ENCODE measurements at places on chromosomes 16 and 17.

GRCh38 chr17:1713878-1714426 is 3.8 kb upstream of the TLCD2 start:
- DNase-seq = no peak

DNA sequence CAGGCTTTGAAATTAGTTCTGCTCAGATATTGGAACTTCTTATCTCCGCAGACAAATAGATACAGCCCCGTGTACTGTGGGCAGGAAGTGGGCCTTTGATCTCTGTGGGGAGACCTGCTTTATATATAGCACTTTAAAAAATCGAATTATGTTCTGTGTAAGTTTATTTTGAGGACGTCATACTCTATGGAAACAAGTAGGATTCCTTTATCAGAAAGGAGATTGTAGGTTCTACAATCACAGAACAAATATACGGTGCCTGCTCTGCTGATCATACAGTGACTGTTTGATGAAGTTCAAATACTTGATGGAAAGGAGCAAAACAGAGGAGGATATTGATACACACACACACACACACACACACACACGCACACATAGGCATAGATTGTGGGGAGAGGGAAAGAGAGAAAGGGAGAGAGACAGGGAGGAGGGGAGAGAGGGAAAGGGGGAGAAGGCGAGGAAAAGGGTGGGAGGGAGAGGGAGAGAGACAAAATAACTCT is 14.7 kb upstream of the TMEM220 start:
- no peak for DNase-seq

DNA sequence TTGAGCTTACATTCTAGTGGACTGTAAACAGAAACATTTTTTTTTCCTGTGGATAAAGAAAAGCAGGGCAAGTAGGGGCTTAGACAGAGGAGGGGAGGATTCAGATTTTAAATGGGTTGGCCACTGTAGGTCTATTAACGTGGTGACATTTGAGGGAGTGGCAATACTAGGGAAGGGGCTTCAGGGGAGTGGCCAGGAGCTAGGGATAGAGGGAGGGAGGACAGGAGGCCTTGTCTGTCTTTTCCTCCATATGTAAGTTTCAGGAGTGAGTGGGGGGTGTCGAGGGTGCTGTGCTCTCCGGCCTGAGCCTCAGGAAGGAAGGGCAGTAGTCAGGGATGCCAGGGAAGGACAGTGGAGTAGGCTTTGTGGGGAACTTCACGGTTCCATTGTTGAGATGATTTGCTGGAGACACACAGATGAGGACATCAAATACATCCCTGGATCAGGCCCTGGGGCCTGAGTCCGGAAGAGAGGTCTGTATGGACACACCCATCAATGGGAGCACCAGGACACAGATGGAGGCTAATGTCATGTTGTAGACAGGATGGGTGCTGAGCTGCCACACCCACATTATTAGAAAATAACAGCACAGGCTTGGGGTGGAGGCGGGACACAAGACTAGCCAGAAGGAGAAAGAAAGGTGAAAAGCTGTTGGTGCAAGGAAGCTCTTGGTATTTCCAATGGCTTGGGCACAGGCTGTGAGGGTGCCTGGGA is 6.5 kb upstream of the HBM start:
- DNase-seq = no peak

- no peak for DNase-seq
Observed at GRCh38 chr17:17886226-17886625, 49.4 kb upstream of the SREBF1 start.

DNA sequence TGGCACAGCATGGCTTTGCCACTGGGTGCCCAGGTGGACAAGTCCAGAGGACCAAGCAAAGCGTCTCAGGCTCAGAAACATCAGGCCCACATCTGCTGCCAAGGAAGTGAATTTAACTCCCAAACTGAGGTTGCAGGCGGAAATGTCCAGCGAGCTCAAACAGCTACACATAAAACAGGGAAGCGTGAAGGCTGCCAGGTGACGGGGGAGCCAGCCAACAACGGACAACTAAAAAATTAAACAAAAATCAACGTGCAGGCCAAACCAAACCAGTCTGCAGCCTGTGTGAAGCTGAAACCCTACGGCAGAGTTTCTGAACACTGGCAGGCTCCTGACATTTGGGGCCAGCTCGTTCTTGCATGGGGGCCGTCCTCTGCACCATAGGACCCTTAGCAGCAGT is 2.5 kb downstream of the TK1 start:
- no peak for DNase-seq

DNA sequence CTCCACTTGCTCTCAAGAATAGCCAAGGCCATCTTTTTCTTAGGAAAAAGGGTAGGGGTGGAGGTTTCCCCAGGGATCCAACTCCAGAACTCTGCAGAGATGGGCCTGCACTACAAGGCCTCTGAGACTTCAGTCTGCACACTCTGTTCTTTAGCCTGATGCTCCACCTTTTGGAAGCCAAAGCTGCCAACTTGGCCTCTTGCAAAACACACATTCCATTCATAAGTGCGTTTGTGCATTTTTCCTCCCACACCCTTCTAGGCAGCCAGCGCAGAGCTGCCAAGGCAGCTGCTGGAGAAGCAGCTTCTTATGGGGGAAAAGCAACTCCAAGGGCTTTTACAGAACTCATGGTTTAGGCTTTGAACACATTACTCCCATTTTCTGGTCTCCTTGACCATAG is 45.3 kb downstream of the REXO5 start:
- DNase-seq = no peak

DNA sequence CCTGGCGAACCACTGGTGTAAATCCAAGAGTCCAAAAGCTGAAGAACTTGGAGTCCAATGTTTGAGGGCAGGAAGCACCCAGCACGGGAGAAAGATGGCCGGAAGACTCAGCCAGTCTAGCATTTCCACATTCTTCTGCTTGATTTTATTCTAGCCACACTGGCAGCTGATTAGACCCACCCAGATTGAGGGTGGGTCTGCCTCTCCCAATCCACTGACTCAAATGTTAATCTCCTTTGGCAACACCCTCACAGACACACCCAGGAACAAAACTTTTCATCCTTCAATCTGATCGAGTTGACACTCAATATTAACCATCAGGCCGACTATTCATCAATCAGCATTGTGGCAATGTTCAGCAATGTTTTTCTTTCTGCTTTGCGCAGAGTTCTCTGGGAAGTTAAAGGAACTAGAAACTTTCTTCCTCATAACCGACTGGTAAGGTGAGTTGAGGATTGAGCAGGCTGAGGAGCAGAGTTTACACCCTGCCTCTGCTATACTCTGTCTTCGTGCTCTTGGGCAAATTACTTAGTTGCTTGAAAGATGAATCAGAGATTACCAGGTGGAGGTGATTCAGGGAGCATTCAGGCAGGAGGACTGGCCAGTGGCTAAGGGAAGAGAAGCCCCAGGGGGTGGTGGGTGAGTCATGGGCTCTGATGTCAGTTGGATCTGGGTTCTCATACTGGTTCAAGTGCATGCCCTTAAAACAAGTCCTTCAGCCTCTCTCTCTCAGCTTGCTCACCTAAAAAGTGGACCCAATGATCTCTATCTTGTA is 28.2 kb upstream of the BRD7 start:
- DNase-seq = no peak

- no peak for DNase-seq
Observed at GRCh38 chr17:41741709-41742108, 7.3 kb upstream of the HAP1 start.

- DNase-seq = no peak
Observed at GRCh38 chr17:78734793-78735641, 47.1 kb downstream of the CYTH1 start.

DNA sequence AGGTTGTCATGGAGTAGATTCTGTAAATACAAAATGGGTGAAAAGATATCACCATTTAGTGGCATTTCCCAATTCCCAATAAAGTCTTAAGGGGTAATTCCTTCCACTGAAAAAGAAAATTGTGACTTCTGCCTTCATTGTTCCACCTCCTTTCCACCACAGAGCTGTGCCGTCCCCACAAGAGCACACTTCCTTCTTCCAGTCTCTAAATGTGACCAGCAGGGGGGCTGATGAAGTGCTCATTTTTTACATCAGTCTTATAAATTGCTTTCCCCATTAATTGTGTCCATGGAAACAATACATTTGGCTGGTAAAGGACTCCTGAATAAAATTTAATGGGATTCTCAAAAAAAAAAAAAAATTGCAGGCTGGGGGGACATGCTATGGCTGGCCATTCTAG is 260.8 kb upstream of the PSMD7 start:
- DNase-seq = no peak

GRCh38 chr16:5393070-5393469 is 295.5 kb upstream of the EEF2KMT start:
- DNase-seq = no peak

DNA sequence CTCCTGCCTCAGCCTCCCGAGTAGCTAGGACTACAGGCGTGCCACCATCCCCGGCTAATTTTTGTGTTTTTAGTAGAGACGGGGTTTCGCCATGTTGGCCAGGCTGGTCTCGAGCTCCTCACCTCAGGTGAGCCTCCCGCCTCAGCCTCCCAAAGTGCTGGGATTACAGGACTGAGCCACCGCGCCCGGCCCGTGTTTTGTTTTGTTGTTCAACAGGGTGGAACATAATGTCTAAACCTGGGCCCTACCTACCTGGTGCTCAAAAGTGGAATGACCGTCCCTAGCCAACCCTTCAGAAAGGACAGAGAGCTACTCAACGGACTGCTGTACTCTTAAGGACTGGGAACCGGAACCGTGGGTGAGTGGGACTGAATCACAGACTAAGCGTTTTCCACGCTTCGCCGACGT is 772 bp upstream of the KIF22 start:
- no peak for DNase-seq

DNA sequence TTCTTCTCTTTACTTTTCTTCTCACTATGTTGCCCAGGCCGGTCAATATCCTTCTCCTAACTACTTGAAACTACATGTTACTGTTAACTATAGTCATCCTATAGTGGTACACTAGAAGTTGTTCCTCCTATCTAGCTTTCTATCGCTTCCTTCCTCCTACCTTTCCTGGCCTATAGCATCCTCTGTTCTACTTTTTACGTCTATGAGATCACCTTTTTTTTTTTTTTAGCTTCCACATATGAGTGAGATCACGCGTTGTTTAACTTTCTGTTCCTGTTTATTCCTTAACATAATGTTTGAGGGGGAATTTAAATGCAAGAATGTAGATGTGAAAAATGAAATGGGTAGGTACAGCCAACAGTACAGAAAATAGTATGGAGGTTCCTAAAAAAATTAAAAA is 30.5 kb upstream of the YPEL2 start:
- DNase-seq = no peak

DNA sequence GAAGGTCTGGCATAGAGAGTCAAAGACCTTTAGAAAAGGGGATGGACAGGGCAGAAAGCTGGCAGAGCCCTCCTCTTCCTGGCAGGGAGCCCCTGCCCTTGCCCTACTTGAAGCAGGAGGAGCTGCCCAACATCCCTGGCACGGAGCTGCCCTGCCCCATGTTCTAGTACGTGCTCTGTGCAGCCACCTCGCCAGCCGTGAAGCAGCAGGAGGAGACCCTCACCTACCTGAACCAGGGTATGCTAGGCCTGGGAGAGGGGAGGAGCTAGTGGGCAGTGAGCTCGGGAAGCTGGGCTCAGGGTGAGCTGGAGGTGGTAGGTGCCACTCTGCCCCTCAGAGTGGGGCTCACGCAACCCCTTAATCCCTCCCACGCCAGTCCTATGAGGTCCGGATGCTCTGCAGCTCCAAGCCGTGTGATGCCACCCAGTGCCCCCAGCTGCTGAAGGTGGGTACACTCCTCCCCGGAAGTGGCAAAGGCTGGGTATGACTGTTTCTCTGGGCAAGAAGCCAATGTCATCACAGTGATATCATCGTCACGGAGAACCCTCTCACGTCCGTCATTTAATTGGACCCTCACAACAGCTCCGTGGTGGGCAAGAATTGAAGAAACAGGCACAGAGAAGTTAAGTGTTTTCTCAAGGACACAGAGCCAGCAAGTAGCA is 12.7 kb upstream of the STAC2 start:
- DNase-seq = peak; percentile 89

- DNase-seq = peak; percentile 62
Observed at GRCh38 chr17:29588562-29589411, 661 bp downstream of the GIT1 start.

- no peak for DNase-seq
Observed at GRCh38 chr16:53805752-53806151, 101.8 kb downstream of the FTO start.

DNA sequence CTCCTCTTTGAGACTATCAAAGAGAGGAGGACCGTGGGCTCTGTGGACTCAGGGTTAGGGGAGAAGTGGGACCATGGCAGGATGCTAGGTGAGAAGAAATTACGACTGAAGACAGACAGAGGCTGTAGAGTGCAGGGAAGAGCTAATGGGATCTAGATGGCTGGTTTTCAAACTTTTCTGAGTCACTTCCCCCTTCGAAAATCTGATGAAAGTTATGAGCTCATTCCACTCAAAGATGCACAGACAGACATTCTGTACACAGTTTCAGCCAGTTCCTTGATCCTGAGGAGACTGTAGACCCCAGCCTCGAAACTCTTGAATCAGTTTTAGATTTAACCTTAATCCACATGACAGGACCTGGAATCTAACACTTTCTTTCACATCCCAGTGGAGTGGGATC is 40.7 kb downstream of the RGS9 start:
- DNase-seq = peak; percentile 48

GRCh38 chr17:28151001-28151400 is 108.5 kb downstream of the NLK start:
- DNase-seq = no peak

DNA sequence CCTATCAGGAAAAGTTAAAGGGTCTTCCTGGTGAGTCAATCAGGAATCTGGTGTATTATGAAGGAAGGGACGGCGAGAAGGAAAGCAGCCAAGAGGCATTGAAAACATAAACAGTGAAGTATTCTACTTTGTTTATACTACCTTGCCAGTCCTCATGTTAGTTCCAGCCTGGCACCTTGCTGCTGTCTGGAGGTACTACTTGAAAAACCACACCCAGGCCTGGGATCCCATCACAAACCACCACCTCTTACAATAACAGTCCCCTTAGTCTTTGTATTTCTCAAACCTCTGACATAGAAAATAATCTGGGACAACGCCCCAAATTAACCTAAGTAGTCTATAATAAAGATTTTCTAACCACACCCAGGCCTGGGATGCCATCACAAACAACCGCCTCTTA is 676.7 kb upstream of the SOX9 start:
- no peak for DNase-seq

DNA sequence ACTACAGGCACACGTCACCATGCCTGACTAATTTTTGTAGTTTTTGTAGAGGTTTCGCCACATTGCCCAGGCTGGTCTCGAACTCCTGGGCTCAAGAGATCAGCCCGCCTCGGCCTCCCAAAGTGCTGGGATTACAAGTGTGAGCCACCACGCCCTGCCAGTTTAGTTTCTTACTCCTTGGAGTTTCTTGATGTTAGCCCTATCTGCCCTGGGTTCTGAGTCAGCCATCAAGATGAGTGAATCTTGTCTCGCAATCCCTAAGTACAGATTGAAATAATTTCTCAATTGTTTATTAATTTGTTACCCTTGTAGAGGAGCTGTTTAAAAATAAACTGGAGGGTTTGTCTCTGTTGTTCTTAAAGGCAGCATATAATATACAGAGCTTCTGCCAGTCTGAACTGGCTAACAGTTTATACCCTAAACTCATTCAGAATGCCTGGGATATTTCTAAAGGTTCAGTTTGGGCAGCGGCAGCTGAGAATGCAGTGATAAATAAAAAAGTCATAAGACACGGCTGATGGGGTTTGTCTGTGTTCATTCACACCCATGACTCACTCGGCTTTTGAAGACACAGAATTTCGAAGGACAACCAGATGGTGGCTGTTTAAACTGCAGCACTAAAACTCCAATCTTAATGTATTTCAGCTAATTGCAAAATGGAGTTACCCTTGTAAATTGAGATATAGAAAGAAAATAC is 39.6 kb downstream of the GPRC5B start:
- no peak for DNase-seq

- DNase-seq = no peak
Observed at GRCh38 chr16:75172578-75172977, 24.3 kb downstream of the ZFP1 start.

Measured in activated CD4-positive, alpha-beta T cell treated with anti-CD3 and anti-CD28 coated beads, Interleukin-10, Interleukin-2, amounts not matched to agents 100 ng/mL and 50 ng/mL, durations not matched to agents 16 hours and 8 hours (primary cell).